Placental pericyte (primary cell): ENCODE measurements at places on chromosomes 3 and 15. TPM values are rescaled to one million over a fixed set of nuclear protein-coding genes. Genes with fewer than 3 reads are reported as not detected.

The EPHB3 gene
- total RNA-seq = 1.1 and 2.6 TPM in 2 replicates

The IL17RD gene
- total RNA-seq = 0.44 and 0.72 TPM in 2 replicates

The CLSTN2 gene
- total RNA-seq = under 0.01 and 3.6 TPM in 2 replicates

The CELF6 gene
- total RNA-seq = under 0.01 and 0.22 TPM in 2 replicates

The ITGA11 gene
- total RNA-seq = 57.8 and 129 TPM in 2 replicates

The DAZL gene
- 0.14 TPM in 1 of 2 replicates, not detected in the other for total RNA-seq

The CCR8 gene
- not detected in 2 replicates for total RNA-seq

The DLEC1 gene
- under 0.01 TPM in 1 of 2 replicates, not detected in the other for total RNA-seq

The SLC33A1 gene
- 68.9 and 120 TPM in 2 replicates for total RNA-seq

The LIPH gene
- total RNA-seq = 0.14 TPM in 1 of 2 replicates, not detected in the other

The ZNF774 gene
- 0.44 and 1.3 TPM in 2 replicates for total RNA-seq

The ATP13A5 gene
- not detected in 2 replicates for total RNA-seq

The IGDCC3 gene
- total RNA-seq = not detected in 2 replicates

The ANKUB1 gene
- total RNA-seq = not detected in 2 replicates

The RASGRP1 gene
- 0.22 TPM in 1 of 2 replicates, not detected in the other for total RNA-seq

The SHF gene
- total RNA-seq = 0.22 and 0.43 TPM in 2 replicates

The GABRB3 gene
- 0.22 and 0.29 TPM in 2 replicates for total RNA-seq

The NSUN3 gene
- total RNA-seq = 7.7 and 14.6 TPM in 2 replicates

The IL17RB gene
- not detected in 2 replicates for total RNA-seq

The GOLGA6A gene
- not detected in 2 replicates for total RNA-seq

The RTF1 gene
- 23.0 and 27.5 TPM in 2 replicates for total RNA-seq

The EFCC1 gene
- under 0.01 and 0.86 TPM in 2 replicates for total RNA-seq

The IL20RB gene
- total RNA-seq = 1.9 and 2.0 TPM in 2 replicates

The RGMA gene
- total RNA-seq = not detected in 2 replicates

The RAD51 gene
- 2.0 and 10.7 TPM in 2 replicates for total RNA-seq

The SPATA12 gene
- total RNA-seq = not detected in 2 replicates

The LRRC2 gene
- total RNA-seq = 1.4 and 6.6 TPM in 2 replicates

The GOLGA6B gene
- not detected in 2 replicates for total RNA-seq

The MEGF11 gene
- under 0.01 TPM in 1 of 2 replicates, not detected in the other for total RNA-seq

The MITF gene
- 6.3 and 6.6 TPM in 2 replicates for total RNA-seq

The IL5RA gene
- not detected in 2 replicates for total RNA-seq

The SLC9A9 gene
- 4.7 and 8.8 TPM in 2 replicates for total RNA-seq

The SOX14 gene
- total RNA-seq = not detected in 2 replicates

The LOXL1 gene
- total RNA-seq = 42.2 and 100 TPM in 2 replicates

The CAV3 gene
- not detected in 2 replicates for total RNA-seq

The CLDN16 gene
- 0.22 and 0.29 TPM in 2 replicates for total RNA-seq

The AMT gene
- 0.29 and 1.1 TPM in 2 replicates for total RNA-seq

The MKRN3 gene
- 3.9 and 5.2 TPM in 2 replicates for total RNA-seq

The MINAR1 gene
- 0.66 and 2.4 TPM in 2 replicates for total RNA-seq

The GOLGA6L10 gene
- 0.29 and 1.8 TPM in 2 replicates for total RNA-seq

The STXBP5L gene
- 0.14 TPM in 1 of 2 replicates, not detected in the other for total RNA-seq

The ZNF501 gene
- total RNA-seq = 4.3 and 4.6 TPM in 2 replicates

The FAM107A gene
- total RNA-seq = 0.14 TPM in 1 of 2 replicates, not detected in the other

The OR5K2 gene
- total RNA-seq = not detected in 2 replicates

The RNF168 gene
- 26.1 and 26.9 TPM in 2 replicates for total RNA-seq

The IRAK2 gene
- 17.9 TPM in 2 replicates for total RNA-seq

The NEIL1 gene
- total RNA-seq = 0.86 and 1.3 TPM in 2 replicates

The HYPK gene
- total RNA-seq = 6.8 and 7.0 TPM in 2 replicates

The P2RY1 gene
- total RNA-seq = under 0.01 and 0.43 TPM in 2 replicates

The MON1A gene
- total RNA-seq = 7.7 and 20.5 TPM in 2 replicates

The ZNF80 gene
- not detected in 2 replicates for total RNA-seq

The TGM5 gene
- not detected in 2 replicates for total RNA-seq

The CCRL2 gene
- total RNA-seq = 0.57 TPM in 1 of 2 replicates, not detected in the other

The BOC gene
- 3.1 and 4.9 TPM in 2 replicates for total RNA-seq

The NME9 gene
- not detected in 2 replicates for total RNA-seq

The GOLGA8S gene
- total RNA-seq = not detected in 2 replicates

The SAMMSON gene
- total RNA-seq = not detected in 2 replicates
